A549 (cell line): ENCODE measurements at places on chromosomes 1 and 21.

- DNase-seq: no peak
Measured at GRCh38 chr1:209774592-209774991, 9.8 kb downstream of the C1orf74 start.

GRCh38 chr1:155648207-155649147 lies 38.5 kb downstream of the MSTO1 start:
- peak; percentile 85 for DNase-seq

GRCh38 chr21:44778094-44778493 lies 23.5 kb downstream of the UBE2G2 start:
- DNase-seq: no peak

DNA sequence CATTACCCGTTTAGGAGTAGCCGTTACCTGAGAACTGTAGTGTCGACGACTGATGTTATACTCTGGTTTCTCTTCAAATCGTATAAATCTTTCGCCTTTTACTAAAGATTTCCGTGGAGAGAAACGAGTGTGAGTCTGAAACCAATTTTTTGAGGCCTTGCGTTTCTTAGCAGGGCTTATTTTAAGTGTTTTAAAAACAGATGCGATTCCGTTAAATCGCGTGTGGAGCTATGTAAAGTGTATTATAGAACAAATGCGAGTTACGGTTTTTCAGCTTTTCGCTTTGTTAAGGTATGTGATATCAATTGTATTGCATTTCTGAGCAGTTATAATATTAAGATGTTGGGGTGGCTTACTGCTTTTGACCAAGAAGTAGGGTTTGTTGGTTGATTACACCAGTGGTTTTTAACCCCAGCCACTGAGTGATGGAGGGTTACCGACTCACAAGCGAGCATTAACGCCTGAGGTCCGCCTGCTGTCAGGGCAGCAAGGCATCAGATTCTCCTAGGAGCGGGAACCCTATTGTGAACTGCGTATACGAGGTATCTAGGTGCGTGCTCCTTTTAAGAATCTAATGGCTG lies 18.0 kb downstream of the KIAA2013 start:
- DNase-seq: peak; percentile 56

DNA sequence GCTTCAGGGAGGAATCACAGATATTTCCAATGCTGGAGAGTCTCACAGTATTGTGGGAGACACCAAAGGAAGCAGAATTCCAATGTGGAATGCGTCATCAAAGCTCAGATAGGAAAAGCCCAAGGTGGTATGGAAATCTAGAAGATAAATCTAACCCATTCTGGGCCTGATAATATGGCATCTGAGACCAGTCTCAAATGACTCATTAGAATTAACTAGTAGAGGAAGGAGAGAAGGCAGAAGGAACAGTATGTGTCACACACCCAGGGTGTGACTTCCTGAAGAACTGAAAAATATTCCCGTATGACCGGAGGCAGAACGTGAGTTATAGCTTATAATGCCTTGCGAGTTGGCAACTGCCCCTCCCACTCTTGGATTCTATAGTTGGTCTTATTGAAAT lies 499.2 kb downstream of the PLPP3 start:
- no peak for DNase-seq
